ENCODE measurements at places on chromosomes 1 and 21. TPM values are rescaled to one million over a fixed set of nuclear protein-coding genes. Genes with fewer than 3 reads are reported as not detected.
A peak's percentile ranks its signal among the peaks of the same experiment; 100 is the strongest.

The OR2W3 gene
- not detected for total RNA-seq

The TIE1 gene
- not detected for total RNA-seq

The ACTN2 gene
- not detected for total RNA-seq

The OR1C1 gene
- total RNA-seq: not detected

The TDRD10 gene
- not detected for total RNA-seq

The CATSPER4 gene
- total RNA-seq: not detected

The LMX1A gene
- total RNA-seq: not detected

The BEST4 gene
- total RNA-seq: 0.32 TPM

The SUSD4 gene
- total RNA-seq: 3.9 TPM

DNA sequence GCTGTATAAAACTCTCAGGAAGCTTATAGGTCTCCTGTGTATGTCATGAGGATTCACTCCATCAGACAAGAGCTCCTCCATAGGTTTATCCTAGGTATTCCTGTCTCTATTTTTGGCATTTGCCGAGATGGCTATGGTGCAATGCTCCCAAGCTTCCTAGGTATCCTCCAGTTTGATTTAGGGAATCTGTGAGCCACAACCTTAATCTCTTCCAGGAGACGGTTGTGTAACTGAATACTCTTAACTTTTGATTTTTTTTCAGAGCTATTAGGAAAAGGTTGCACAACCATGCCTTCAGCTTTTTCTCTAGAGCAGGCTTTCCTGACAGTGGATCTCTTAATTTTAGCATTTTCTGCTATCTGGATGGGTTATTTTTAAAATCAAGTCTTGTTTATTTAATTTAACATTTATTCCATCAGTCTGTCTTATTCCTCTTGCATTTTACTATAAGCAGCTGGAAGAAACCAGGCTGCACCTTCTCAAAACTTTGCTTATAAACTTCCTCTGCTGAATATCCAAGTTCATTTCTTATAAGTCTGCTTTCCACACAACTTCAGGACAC is 69.4 kb upstream of the BACE2 start:
- H3K4me1 ChIP-seq: no peaks in the 10 kb centered on the region
- H3K36me3 ChIP-seq: no peaks in the 10 kb centered on the region
- no peaks in the 10 kb centered on the region for H3K27me3 ChIP-seq
- DNase-seq: no peak
- H3K4me3 ChIP-seq: no peak overlapping the region

DNA sequence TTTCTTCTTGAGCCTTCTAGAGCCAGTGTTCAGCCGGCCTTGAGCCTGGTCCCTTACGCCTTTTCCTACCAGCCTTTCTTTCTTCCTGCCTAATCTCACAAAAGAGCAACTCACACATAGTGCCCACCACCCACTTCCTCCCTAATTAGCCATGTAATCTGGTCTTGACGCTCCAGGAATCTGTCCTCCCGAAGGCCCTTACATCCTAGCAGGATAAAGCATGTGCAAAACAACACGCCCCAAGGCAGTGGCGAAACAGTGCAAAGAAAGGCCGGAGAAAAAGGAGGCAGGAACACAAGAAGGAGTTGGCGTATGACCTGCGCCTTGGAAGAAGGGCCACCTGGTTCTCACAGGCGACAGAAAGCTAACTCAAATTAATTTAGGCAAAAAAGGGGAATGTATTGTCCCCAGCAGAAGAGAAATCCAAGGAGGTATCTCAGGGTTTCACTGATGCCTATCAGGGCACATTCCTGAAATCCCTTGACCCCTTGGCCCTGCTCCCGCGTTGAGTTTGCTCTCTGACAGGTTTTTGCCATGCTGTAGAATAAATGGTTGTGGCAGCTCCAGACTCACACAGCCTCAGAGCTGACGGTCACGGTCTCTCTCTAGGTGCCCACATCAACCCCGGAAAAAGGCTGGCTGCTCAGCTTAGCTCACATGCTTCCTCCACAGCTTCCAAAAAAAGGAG is 79.0 kb downstream of the ZNF281 start:
- H3K27ac ChIP-seq: no peak overlapping the region
- no peaks in the 10 kb centered on the region for H3K36me3 ChIP-seq
- H3K4me3 ChIP-seq: no peak overlapping the region
- H3K4me1 ChIP-seq: peaks cover 8% of the 10 kb centered on the region
- no peaks in the 10 kb centered on the region for H3K27me3 ChIP-seq
- no peak for DNase-seq

- no peaks in the 10 kb centered on the region for H3K27me3 ChIP-seq
- DNase-seq: peak; percentile 15
- H3K4me1 ChIP-seq: peaks cover 12% of the 10 kb centered on the region
Measured at GRCh38 chr1:147246044-147246690, 3.7 kb downstream of the CHD1L start.

GRCh38 chr1:21869620-21870121 is 57.6 kb downstream of the LDLRAD2 start:
- H3K4me1 ChIP-seq: peaks cover 11% of the 10 kb centered on the region
- no peak overlapping the region for H3K4me3 ChIP-seq
- peak; percentile 95 for DNase-seq
- H3K27ac ChIP-seq: peak overlapping the region; percentile 54
- peaks cover 68% of the 10 kb centered on the region for H3K36me3 ChIP-seq

GRCh38 chr1:44650159-44650831 is 24.0 kb downstream of the TMEM53 start:
- H3K36me3 ChIP-seq: no peaks in the 10 kb centered on the region
- DNase-seq: no peak
- no peak overlapping the region for H3K4me3 ChIP-seq
- no peak overlapping the region for H3K27ac ChIP-seq

DNA sequence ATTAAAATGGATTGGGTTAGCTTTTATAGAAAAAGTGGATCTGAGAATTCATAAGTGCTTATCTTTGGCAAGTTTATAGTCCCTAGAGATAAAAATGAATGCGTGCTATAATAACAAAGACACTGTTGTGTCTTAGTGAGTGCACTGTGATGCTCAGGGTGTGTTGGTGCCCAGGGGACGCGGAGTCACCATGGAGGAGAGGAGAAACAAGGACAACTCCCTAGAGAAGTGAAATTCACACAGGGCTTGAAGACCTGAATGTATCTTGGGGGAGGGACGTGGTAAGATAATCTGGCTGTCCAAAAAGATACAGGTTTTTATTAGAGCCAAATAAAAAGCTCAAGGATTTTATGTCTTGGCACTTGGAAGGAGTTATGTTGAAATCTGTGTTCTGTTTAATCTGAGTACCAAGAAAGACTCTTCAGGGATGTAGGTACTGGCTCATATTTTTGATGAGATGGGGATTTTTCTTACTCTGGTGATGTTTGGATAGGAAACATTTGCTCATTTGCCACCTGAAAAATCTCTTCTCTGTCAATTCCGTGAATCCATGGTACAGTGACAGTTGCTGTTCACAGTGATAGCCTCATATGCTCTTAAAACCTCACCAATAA is 9.6 kb downstream of the SMYD2 start:
- no peaks in the 10 kb centered on the region for H3K36me3 ChIP-seq
- H3K4me1 ChIP-seq: 0 out of 2 replicates have a peak, but pooled peaks cover 11% of the 10 kb centered on the region
- H3K27me3 ChIP-seq: no peaks in the 10 kb centered on the region
- no peak for DNase-seq
- H3K4me3 ChIP-seq: no peak overlapping the region
- no peak overlapping the region for H3K27ac ChIP-seq

DNA sequence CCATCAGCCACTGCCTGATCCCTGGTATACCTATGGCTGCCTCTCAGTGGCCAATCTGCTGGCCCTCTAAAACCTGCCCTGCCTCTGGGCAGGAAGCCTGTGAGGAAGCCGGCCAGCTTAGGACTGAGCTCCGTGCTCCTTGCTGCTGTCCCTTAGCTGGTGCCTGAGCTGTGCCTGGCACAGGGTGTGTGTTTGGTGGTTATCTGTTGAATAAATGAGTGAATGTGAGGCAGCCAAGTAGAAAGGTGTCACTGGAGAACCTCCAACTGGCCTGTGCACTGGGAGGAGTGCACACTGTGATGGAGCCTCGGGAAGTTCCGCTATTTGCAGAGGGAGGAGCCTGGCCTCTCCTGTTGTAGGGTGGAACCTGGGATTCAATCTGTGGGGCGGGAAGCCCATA is 63.4 kb upstream of the STUM start:
- no peak overlapping the region for H3K27ac ChIP-seq
- no peak for DNase-seq
- no peaks in the 10 kb centered on the region for H3K36me3 ChIP-seq
- no peak overlapping the region for H3K4me3 ChIP-seq
- H3K4me1 ChIP-seq: no peaks in the 10 kb centered on the region

DNA sequence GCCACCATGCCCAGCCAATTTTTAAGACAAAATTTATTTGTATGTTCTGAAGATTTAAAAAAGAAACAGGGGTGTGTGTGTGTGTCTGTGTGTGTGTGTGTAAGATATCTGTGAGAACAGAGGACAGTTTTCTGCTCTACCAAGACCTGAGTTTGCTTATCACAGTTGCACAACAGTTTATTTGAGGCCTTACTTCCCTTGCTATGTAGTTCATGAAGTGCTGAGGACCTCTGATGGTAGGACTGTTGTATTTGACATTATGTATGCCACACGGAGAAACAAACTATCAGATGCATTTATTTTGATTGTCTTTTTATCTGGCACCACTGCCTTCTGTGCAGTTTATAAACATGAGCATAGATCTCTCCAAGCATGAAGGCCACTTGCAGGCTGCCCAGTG is 355.2 kb downstream of the PBX1 start:
- DNase-seq: peak; percentile 41
- no peak overlapping the region for H3K4me3 ChIP-seq
- no peaks in the 10 kb centered on the region for H3K4me1 ChIP-seq
- peaks cover 16% of the 10 kb centered on the region for H3K27me3 ChIP-seq
- no peaks in the 10 kb centered on the region for H3K36me3 ChIP-seq

GRCh38 chr1:69455718-69456117 is 112.0 kb upstream of the LRRC7 start:
- peak; percentile 1 for DNase-seq
- no peaks in the 10 kb centered on the region for H3K4me1 ChIP-seq
- H3K27me3 ChIP-seq: no peaks in the 10 kb centered on the region
- H3K36me3 ChIP-seq: no peaks in the 10 kb centered on the region
- no peak overlapping the region for H3K4me3 ChIP-seq

DNA sequence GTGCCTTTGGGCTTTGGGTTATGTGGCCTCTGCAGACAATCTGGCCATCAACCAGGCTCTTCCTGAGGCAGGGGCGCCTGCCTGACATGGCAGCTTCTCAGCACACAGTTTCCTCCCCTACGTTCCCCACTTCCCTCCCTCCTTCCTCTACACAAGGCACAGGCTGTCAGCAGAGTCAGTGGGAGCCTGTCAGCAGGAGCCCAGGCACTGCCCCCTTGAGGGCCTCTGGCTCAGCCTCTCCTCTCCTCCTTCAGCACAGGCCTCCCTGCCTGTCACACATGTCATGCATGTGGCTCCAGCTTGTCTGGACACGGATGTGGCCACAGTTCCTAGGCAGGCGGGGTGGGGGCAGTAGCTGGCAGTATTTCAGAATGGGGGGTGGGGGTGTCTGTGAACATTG is 52.2 kb upstream of the ARTN start:
- no peak overlapping the region for H3K4me3 ChIP-seq
- DNase-seq: no peak
- H3K27me3 ChIP-seq: no peaks in the 10 kb centered on the region

DNA sequence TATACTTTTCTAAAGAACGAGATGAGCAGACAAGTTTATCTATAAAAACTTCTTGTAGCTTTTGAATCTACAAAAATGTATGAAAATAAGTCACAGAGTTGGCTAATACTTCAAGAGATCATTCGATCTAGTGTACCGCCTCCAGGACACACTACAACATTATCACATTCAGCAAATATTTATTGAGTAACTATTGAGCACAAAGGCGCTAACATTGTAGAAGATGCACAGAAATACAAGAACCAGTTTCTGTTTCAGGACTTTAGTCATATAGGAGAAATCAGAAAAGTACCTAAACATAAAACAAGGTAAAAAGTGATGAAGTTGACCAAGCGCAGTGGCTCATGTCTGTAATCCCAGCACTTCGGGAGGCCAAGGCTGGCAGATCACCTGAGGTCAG is 20.6 kb downstream of the WASF2 start:
- H3K4me1 ChIP-seq: no peaks in the 10 kb centered on the region
- peaks cover 7% of the 10 kb centered on the region for H3K36me3 ChIP-seq
- no peak overlapping the region for H3K4me3 ChIP-seq
- no peak overlapping the region for H3K27ac ChIP-seq

- H3K27ac ChIP-seq: no peak overlapping the region
- no peaks in the 10 kb centered on the region for H3K4me1 ChIP-seq
- no peaks in the 10 kb centered on the region for H3K27me3 ChIP-seq
- no peak overlapping the region for H3K4me3 ChIP-seq
- no peak for DNase-seq
- no peaks in the 10 kb centered on the region for H3K36me3 ChIP-seq
Measured at GRCh38 chr1:187032316-187032981, 203.7 kb downstream of the PLA2G4A start.

DNA sequence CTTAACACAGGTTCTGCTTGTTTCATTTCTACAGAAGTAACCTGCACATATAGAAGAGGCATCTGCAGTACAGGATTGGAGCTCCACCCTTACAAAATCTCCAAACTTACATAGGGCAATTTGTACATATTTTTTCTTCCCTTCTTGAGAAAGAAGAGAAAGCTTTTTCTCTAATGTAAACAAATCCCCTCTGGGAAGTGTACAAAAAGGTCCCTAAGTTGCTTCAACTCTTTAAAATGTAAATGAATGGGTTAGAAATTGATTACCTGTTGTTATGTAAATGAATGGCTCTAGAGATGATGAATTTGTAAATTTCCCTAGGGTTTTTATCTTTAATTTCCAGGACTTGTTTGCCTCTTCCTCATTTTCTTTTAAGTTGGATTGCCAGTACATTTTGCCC is 1183.7 kb downstream of the MRPL39 start:
- no peak for DNase-seq
- no peaks in the 10 kb centered on the region for H3K4me1 ChIP-seq
- H3K4me3 ChIP-seq: no peak overlapping the region

DNA sequence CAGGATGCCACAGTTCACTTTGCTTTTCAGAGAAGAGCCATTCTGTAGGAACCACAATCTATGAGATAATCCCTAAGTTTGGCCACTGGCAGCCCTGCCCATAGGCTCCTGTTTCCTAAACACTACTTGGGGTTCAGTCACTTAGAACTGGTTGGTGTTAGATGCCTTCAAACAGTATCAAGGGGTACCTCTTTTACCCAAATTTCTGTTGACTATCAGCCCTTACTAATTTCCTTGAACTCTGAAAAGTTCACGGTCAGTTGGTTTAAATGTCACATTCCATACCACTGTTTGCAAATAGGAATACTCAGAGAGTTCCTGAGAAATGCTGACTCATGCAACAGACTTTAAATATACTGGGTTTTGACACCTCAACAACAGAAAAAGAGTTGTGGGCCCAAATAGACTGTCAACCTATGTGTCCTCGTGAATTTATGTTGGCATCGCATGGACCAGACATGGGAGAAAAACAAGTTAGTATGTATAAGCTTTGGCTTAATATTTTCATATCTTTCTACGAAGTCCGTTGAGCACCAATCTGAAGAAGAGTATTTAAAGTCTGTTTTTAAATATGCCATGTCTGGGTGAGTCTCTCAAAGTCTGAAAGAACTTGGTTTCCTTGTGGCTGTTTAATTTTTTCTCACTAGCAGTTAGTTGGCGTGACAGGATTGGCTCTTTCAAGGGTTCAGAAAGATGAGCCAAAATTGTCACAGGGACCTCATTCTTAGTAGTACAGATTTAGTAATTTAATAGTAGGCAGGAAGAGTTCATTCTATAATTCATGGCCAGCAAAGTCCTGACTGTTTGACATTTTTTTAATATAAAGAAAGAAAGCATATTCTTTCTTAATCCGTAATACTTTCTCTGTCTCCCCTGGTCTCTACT is 56.5 kb upstream of the ZNF326 start:
- H3K4me1 ChIP-seq: peaks cover 29% of the 10 kb centered on the region
- H3K36me3 ChIP-seq: 0 out of 2 replicates have a peak, but pooled peaks cover 4% of the 10 kb centered on the region
- H3K27ac ChIP-seq: peak overlapping the region; percentile 5
- no peak overlapping the region for H3K4me3 ChIP-seq
- no peaks in the 10 kb centered on the region for H3K27me3 ChIP-seq
